Dermis microvascular lymphatic vessel endothelial cell (primary cell): ENCODE measurements at places on chromosomes 5 and 9. TPM values are rescaled to one million over a fixed set of nuclear protein-coding genes. Genes with fewer than 3 reads are reported as not detected.

GRCh38 chr5:9034649-9035048 lies 511.2 kb downstream of the SEMA5A start:
- no peak for DNase-seq

DNA sequence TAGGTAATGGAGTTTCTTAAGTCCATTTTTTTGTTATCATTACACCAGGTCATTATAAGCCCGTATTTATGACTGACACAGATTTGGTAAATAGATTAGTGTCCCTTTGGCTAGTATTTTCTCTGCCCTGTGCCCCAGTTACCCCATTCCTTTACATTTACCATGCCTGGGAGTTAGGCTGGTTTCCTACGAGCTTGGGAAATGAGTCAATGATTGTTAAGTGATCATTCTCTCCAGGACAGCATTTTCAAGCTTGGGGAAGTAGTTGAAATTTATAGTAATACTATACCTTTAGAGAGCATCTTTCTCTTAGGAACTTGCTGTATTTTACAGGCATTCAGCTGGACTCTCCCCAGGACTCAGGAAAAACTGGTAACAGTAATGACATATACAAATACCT lies 573.1 kb downstream of the TLE4 start:
- no peak for DNase-seq

The ZNF608 gene
- 6.6 and 10.9 TPM in 2 replicates for total RNA-seq

GRCh38 chr9:111937781-111938426 lies 41.3 kb downstream of the UGCG start:
- no peak for DNase-seq

DNA sequence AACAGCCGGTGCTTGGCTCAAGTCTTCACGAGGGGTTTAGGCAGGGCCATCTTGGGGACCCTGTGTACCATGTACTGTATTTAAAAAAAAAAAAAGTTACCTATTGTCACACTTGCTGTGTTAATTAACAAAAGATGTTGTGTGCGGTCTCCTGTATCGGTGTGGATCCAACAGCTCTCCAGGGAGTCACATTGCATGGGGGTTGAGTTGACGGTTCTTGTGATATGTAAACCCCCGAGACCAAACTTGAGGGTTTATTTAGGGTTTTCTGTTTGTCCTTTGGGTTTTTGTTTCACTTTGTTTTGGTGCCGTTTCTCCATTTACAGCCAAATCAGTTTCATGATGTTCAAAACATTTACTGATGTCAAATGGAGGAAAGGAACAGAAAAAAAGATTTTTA lies 22.2 kb downstream of the AMBP start:
- no peak for DNase-seq

The ADCY2 gene
- total RNA-seq = not detected in 2 replicates

GRCh38 chr9:75866273-75866871 lies 24.1 kb upstream of the PCSK5 start:
- DNase-seq = peak; percentile 11

DNA sequence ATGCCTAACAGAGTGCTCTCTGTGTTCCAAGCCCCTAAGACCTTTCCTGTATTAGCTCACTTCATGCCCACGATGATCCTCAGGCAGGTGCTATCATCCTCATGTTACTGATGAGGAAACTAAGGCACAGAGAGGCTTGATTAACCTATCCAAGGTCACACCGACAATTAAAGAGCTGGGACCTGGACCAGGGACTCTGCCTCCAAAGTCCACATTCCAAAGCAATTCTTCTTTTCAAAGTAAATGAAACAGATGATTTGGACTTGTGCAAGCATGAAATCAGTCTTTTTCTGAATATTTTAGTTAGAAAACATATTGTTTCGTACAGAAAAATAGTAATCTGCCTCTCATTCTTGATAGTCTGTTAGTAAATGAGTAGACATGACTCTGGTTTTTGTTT lies 18.1 kb upstream of the RASEF start:
- no peak for DNase-seq

DNA sequence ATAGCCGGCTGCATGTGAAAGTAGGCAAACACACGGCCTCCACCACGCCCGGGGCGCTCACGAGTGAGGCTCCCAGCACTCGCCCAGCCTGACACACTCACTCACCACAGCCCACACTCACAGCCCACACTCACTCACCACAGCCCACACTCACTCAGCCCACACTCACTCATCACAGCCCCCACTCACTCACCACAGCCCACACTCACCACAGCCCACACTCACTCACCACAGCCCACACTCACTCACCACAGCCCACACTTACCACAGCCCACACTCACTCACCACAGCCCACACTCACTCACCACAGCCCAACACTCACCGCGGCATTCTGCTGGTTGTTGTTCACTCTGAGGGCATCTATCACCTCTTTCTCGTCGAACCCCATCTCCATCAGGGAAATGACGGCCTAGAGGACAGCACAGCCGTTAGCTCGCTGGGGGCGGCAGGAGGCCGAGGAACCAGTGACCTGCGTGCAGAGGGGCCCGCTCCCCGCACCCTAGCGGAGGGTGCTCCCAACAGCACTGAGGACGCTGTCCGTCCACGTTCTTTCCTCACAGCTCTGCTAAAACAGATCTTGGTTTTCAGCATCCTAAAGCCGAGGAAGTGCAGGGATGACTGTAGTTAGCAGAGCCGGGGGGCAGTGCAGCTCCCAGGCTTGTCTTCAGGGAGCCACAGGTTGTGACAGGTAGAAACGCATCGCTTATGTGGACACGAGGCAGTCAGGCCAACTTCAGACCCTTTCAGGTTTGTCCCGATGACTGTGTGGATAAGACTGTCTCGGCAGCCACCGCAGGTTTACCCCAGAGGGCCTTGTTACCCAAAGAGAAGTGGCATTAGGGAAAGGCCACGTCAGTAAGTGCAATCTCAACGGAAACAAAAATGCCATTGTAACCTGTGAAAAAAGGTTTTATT lies 21.6 kb downstream of the UBAC1 start:
- no peak for DNase-seq

The HAVCR2 gene
- total RNA-seq = 0.64 and 1.0 TPM in 2 replicates

DNA sequence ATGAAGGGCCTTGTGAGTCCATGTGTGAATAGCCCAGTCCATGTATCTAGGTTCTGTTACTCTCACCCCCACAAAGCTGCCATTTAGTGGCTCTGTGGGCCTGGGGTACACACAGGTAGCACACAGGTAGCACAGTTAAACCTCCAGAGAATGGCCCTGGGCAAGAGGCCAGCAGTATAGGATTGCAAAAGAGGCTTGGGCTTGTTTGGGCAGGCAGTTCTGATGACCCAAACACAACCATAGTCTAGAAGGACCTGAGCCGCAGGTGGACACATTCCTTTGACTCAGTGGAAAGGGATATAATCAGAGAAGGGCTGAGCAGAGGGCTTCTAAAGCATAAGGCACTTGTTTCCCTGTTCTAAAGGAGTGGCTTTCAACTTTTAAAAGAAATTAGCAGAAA lies 326.8 kb upstream of the SGCD start:
- no peak for DNase-seq

DNA sequence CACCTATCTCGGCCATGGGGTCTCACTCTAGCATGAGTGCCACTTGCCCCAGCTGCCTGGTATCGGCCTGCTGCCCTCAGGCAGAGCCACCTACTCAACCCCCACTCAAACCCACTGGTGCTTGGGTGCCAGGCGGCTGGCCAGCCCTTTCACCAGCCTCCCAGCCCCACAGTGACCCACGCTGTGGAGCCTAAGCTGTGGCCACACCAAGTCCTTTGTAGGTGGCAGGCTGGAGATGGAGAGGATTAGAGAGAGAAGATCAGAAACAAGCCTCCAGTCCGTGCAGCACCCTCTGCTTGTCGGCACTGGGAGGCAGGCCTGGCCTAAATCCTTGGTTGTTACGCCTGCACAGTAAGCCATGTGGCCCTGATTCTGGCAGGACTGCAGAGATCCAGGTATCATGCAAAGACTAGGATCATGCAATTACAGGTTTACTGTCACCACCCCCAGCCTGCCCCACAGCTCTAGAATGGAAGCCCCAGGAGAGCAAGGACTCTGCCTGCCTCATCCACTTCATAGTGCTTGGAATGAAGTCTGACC lies 171.7 kb downstream of the COL23A1 start:
- DNase-seq = no peak
